ENCODE measurements at places on chromosomes 5 and 9.
A peak's percentile ranks its signal among the peaks of the same experiment; 100 is the strongest.

DNA sequence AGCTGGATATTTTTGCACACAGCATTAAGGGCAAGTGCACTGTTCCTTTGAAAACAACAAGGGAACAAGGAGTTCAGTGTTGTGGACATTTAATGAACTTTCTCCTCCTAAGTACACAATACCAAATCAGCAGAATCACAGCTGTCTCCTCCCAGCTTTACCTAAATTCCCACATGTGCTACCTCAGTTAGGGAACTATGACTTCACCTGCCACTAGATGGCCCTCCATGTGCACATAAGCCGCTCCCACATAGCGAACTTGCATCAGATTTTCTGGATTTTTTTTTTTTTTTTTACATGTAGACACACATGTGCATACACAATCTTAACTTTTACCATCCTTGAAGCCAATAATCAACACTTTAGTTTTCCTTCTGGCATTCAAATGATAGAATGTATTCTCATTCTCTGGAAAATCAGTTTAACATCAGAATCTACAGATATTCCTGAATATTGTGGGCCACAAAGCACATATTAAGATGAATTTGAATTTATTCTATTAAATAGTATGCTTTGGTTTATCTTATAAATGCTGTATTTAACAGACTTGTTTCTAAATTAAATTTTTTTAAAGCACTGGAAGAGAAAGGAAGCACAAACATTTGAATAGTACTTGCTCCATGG is 123.6 kb downstream of the PALM2AKAP2 start:
- DNase-seq: no peak

- DNase-seq: no peak
Measured at GRCh38 chr9:25322142-25322541, 356.1 kb downstream of the TUSC1 start.

GRCh38 chr9:17472126-17472525 is 106.7 kb upstream of the SH3GL2 start:
- DNase-seq: no peak

DNA sequence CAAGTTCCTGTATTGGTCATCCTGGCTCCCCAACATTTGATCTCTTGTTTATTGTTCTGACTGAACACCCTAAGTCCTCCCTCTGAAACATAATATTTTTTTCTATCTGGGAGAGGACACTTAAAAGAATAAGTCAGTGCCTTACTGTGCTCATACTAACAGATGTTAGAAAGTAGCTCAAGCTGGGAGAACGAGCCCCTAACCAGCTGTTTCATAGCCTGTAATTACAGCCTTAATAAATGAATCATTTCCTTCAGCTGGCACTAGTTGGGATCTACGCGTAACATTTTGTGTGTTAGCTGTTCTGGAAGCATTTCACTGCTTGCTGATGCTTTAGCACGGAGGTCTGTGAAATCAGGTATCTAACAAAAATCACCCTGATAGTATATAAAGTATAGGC is 345.9 kb upstream of the RIOK2 start:
- DNase-seq: peak; percentile 34

GRCh38 chr9:37995348-37995737 is 73.7 kb downstream of the SHB start:
- DNase-seq: no peak

GRCh38 chr9:133779081-133779480 is 40.9 kb upstream of the SARDH start:
- DNase-seq: no peak

DNA sequence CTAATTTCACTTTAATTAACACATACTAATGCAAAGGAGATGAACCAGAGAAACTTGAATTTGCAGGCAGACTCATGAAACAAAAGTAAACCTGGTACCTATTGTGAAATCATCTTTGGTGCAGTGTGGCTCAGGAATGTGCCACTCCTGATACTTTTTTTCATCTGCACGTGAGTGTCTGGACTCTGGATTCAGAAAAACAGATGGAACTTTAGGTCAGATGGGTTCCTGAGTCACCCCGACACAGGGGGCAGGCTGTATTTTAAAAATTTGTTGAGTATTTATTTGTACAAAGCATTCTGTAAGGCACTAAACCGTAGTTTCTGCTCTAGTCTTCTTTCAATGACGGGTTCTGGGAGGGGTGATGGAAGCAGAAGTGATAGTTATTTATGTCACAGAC is 52.2 kb upstream of the TUT7 start:
- peak; percentile 62 for DNase-seq

DNA sequence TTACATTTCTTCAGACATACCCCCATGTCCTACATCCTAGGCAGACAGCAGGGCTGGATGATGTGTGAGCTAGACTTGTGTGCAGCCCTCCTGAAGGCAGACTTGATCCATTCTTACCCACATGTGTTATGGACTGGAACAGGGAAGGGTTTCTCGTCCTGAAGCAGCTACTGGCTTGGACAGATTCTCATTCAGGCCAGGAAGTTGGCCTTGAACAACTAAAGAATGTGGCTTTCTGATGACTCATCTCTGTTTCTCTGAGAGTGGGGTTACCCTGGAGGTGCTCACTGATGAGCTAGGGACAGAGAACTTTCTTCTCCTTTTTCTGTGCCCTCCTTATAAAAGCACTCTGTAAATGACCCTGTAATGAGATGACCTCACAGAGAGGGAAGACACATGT is 246.5 kb downstream of the PCSK5 start:
- peak; percentile 21 for DNase-seq

GRCh38 chr5:109880907-109881685 is 191.4 kb downstream of the MAN2A1 start:
- no peak for DNase-seq

DNA sequence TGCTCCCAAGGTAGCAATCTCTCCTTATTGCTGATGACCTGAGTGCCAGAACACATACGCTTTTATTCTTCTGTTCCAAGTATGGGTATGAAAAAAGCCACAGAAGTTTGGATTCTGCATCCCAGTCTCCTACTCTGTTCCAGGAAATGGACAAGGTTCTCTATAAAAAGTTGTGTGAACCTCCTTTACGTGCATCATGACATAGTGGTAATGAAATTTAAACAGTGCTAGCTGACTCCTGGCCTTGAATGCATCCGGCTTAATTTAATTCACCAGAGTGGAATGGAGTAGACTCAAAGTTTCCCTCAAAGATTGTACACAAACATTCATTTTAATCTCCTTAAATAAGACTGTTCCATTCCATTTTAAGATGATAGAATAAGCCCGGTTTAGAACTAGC is 68.9 kb downstream of the LURAP1L start:
- DNase-seq: no peak

- DNase-seq: no peak
Measured at GRCh38 chr9:16680975-16681651, 189.4 kb downstream of the BNC2 start.

DNA sequence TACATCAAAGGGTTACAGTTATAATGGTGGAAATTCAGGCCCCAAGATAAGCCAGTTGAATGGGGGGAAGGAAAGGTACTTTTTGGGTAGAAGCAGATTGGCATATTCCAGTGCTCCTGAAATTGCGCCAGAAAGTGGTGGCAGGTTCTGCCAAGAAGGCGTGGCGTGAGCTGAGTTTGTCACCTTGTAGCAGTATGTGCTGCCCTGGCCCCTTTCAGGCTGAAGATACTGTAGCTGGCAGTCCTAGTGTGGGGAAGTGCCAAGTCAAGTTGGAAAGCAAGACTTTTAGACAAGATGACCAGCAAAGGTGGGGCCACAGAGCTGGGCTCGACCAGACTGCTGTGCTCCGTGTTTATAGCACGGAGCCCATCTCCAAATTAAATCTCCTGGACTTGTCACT is 133.6 kb upstream of the GLRA1 start:
- no peak for DNase-seq

DNA sequence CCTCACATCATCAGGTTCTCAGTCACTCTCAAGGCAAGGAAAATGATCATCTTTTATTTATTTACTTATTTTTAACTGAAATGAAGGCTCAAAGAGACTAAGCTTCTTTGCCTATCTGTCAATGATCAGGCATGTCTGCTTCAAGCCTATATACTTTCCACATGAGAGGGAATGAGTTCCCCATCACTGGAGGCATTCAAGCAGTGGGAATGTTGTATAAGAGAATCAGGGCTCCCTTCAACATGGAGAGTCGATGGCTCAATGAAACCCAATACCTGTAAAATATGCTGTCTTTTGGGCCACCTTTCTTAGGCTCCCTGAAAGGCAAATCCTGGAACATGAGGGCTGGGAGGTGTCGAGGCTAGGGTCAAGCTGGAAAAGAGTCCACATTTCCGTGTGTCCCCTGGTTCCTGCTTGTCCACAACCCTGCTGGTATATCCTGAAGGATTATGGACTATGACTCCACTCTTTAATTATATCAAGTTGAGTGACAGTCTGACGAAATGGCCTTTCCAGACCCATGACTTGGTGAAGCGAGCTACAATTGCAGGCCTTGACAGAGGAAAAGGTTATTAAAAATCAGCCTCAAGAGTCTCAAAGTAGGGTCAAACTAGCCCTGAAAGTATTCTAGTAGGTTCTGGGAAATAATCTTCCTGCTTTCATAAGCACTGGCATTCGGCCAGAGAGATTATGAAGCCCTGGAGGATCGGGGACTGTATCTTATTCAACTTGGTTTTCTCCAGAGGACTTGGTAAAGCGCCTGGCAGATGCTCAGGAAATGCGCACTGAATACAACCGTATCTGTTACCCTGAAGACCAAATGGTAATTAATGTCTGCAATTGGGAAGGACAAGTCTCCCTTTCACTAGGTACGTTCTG is 145.9 kb upstream of the TBC1D2 start:
- no peak for DNase-seq

DNA sequence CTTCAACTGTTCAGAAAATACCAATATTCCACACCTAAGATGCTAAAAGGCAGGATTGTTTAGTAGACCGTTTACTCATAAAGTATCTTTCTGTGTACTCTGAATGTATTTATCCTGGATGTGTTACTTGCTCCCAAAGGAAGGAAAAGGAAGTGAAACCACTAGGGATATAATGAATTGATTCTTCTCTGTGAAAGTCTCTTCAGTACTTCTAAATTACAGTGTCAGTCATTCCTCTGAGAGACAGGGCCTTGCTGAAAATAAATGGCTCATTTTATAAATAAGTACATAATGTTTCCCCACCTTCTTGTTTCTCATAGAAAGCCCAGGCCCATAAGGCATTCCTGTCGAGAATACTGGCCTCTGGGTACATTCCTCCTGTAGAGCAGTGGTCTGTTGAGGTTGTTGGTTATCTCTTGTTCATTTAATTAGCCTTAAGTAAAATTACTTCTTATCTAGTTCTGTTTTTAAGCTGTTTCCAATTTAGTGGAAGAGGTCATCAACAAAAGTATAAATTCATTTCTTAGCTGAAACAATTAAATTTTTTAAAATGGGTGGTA is 1.6 kb downstream of the HAPLN1 start:
- no peak for DNase-seq

- no peak for DNase-seq
Measured at GRCh38 chr9:137021568-137021978, 6.5 kb downstream of the ABCA2 start.

- no peak for DNase-seq
Measured at GRCh38 chr9:31372799-31373587, 1011.5 kb upstream of the ACO1 start.

DNA sequence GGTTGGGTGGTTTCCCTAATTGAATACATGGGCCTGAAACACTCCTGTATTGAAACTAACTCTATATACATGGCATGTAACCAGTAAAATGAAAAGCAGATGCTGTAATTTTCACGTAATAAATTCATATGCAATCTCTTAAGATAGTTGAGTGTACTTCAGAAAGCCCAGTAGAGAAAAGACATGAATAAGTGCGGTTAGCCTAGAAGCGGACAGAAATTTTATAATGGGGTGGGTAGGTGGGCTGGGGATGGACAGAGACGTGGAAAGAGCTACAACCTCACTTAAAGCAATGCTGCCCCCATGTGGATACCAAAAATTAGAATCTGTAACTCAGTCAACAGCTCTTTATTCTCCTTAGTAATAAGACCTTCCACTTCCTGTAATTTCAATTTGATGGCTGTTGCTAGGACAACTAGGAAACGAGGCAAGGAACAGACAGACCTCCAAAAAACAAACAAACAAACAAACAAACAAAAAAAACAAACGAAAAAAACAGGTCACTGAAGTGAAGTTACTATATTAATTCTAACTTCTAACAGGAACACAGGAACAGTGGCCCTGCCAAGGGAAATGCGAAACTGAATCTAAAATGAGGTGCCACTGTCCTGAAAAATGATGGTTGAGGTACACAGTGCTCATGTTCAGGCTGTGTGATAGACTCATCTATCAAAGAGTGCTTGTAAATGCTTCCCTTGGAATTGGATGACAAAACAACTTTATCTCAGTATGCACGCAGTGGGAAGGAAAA is 103.4 kb upstream of the GNA14 start:
- peak; percentile 80 for DNase-seq

GRCh38 chr9:69314547-69314946 is 10.5 kb upstream of the ENTREP1 start:
- no peak for DNase-seq

DNA sequence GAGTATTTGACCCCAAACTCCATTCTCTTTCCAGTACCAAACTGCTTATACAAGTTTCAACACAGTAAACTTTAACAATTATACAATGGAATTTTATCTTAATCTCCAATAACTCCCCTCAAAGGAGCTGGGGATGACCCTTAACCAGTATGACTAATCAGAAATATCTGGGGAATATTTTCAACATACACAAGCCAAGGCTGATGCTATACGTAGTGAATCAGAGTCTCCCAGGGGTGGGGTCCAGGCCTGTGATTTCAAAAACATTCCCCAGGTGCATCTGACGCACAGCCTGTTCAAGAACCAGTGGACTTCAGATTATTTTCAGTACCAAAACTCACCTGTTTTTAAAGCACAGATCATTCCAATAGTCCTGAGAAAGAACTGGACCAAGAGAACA is 11.8 kb upstream of the SEMA5A start:
- DNase-seq: no peak

GRCh38 chr9:114170771-114171461 is 15.6 kb downstream of the COL27A1 start:
- no peak for DNase-seq

- DNase-seq: no peak
Measured at GRCh38 chr9:113650207-113651131, 186.9 kb downstream of the RGS3 start.

- DNase-seq: no peak
Measured at GRCh38 chr5:141001844-141002604, 35.7 kb downstream of the PCDHAC2 start.

DNA sequence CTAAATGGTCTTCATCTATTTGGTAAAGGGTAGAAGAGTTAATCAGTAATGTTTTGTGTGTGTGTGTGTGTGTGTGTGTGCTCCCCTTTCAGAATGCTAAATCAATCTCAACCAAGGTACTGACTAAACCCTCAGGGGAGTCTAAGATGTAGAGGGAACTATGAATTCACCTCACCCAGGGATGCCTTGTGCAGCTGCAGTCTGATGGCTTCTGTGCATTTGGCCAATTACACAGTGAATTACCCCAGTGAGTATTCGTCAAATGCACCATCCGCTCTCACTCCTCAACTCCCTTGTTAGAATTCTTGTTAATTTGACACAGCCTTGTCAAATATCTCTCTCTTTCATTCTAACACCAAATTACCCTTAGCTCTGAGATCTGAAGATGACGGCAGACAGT is 234.6 kb downstream of the GABRB2 start:
- no peak for DNase-seq

All from BJ (cell line).